ENCODE measurements at places on chromosomes 7 and 10.

DNA sequence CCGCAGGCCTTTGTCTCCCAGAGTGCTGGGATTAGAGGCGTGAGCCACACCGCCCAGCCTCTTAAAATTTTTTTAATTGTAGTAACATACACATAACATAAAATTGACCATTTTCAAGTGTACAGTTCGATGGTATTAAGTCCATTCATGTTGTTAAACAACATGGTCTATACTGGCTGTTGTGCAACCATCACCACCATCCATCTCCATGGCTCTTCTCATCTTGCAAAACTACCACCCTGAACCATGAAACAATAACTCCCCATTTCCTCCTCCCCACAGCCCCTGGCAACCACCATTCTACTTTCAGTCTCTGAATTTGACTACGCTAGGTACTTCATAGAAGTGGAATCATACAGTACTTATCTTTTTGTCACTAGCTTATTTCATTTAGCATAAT, 7.9 kb upstream of the ZFYVE27 start:
- DNase-seq = no peak

DNA sequence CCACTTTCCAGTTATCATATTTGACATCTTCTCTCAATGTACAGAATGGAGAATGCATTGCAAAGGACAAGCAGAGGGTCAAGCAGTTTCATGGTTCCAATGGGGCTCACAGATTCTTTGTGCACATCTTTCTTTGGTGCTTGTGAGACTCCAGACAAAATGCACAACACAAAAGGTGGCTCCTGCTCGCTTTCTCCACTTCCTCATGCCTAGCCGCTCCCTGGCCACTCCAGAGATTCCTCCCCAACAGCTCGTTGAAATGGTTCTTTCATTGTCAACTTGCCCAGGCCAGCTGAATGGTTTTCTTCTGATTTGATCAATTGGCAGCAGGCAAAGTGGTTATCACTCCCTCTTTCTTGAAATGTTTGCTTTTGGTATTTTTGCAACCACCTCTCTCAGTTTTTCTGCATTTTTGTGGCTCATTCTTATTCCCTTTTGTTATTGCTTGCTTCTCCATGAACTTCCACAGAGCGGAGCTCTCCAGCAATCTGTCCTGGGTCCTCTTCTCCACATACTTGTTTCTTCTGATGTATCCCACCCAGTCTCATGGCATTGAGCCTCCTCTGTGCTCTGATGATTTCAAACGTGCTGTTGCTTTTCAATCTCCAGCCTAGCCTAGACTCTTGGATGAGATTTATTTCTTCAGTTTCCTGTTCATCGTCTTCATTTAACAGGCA, 507.8 kb upstream of the MKI67 start:
- DNase-seq = no peak

DNA sequence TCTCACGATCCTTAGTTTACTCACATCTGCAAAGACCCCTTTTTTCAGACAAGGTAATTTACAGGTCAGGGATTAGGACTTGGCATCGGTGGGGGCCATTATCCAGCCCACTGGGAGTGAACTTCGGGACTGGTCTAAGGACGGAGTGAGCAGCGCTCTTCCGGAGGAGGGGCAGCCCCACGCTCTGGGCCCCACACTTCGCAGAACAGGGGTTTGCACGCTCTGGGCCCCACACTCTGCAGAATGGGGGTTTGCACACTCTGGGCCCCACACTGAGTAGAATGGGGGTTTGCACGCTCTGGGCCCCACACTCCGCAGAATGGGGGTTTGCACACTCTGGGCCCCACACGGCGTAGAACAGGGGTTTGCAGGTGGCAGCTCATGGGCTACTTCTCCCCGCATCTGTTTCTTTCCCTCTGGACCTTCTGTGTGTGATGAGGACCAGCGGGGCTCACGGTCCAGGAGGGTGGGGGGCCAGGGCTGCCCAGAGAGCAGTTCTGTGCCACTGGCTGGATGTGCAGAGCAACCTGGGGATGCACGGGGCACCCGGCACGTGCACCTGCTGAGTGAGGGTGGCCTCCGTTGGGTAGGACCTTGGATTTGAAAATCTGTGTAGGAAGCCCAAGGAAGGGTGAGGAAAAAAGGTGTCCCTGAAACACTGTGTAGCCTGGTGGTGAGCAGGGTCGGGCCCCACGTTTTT, 134.8 kb downstream of the WDR37 start:
- no peak for DNase-seq

DNA sequence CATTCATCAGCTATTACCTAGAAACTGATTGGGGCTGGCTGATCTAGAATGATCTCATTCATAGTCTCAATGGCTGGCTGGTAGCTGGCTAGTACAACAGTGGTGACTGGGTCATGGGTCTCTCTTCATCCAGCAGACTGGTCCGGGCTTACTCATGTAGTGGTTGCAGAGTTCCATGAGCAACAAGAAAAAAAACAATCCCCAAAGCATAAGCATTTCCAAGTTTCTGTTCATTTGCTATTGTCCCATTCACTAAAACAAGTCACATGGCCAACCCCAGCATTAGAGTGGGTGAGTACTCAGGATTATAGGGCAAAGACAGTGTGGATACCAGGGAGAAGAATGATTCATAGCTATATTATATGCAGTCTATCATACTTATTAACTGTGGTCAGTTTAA, 85.2 kb upstream of the SEMA3C start:
- DNase-seq = no peak

DNA sequence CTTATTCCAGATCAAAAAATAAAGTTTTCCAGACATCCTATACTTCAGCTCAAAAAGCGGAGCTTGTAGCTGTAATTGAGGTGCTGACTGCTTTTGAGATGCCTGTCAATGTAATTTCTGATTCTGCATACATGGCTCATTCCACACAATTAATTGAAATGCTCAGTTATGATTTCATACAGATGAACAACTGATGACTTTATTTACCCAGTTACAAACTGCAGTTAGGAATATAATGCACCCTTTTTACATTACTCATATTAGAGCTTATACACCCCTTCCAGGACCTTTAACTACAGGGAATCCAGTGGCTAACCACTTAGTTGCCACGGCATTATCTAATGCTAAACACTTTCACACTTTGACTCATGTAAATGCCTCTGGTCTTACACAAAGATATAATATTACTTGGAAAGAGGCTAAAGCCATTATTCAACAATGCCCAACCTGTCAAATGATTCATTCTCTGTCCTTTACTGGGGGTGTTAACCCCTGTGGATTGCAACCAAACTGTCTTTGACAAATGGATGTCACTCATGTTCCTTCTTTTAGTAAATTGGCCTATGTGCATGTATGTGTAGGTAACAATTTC, 147.3 kb downstream of the ZNF33B start:
- no peak for DNase-seq

GRCh38 chr7:98231493-98232262, 20.4 kb downstream of the TECPR1 start:
- no peak for DNase-seq

DNA sequence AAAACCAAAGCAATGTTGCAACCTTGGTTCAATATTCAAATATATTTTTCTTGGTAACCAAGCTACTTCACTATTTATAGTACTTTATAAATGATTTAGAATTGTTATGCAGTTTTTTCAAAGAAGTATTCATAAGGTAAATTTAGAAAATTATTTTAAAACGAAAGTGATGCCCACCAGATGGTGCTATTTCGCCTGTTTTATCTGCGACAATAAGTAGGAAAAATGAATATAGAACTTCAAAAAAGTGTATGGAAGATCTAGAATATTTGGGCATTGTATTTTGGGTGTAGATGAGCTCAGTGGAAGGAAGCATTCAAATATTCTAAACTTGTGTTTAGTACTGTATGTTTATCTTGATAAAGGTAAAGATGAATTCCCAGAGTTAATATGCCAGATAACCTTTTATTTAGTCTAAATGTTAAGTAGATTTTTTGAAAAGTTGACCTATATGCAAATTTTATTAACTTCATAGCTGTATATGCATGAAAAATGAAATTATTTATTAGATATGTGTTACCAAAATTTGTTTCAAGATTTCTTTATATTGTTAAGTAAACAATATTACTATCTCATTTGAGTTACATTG, 93.2 kb downstream of the ADK start:
- no peak for DNase-seq

GRCh38 chr7:29372351-29373090, 177.9 kb downstream of the CHN2 start:
- no peak for DNase-seq

DNA sequence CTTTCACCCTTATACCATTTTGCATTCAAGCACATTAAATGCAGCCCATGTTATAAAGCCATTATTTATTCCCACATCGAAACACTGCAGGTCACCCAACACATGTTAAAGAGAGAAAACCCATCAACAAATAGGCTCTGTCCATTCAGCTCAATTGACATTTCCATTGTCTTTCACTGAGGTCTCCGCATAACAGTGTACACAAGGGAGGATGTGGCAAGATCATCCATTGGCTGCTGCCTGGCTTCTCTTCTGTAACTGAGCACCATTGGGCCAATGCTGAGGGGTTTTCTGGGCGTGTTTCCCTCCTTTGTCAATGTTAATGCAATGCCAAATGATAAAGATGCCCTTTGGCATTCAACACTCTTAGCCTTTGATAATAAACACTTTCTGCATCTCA, 278.1 kb upstream of the SP4 start:
- no peak for DNase-seq

- DNase-seq = no peak
Observed at GRCh38 chr7:23279819-23280525, 19.2 kb upstream of the MALSU1 start.

Measured in NCI-H187 treated with DMSO at 0.1 percent for 48 hours (cell line).